ENCODE measurements at places on chromosomes 4 and X.

DNA sequence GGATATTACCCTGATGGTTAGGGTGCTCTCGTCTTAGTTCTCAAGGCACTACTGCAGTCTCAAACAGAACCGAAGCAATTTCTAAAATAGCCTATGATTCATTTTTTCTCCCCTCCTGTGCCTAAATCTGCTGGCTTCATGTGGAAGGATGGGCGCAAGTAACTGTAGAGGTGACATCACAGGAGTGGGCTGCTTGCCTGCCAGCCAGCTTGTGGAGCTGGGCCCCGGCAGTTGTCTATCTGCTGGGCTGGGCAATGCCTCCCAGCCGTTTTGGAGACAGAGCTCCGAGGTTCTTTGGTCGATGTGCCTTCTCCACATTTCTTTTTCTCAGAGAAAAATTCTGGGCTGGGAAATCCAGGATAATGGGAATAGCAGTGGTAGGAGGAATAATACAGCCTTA, 34.3 kb upstream of the CITED1 start:
- DNase-seq: no peak

- DNase-seq: no peak
Measured at GRCh38 chr4:138716559-138717335, 298.8 kb upstream of the NOCT start.

GRCh38 chr4:85805891-85806290, 330.9 kb downstream of the ARHGAP24 start:
- DNase-seq: no peak

GRCh38 chr4:184757810-184758209, 23.9 kb upstream of the CENPU start:
- DNase-seq: no peak

DNA sequence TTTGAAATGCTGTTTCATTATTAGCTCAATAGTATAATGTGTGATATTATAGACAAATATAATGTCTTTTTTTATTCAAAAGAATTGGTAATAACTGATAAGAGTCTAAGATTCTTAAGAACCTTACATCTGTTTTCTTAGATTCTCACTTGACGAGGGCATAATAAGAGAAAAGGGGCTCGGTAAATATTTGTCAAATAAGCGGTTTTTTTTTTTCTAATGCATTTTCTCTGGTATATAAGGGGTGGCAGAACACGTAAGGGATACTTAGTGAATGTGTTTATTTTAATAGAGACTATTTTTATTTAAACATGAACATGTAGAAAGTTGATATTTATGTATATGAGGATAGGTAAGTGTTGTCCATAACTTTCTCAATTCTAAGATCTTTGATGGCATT, 200.6 kb downstream of the RAPGEF2 start:
- no peak for DNase-seq

DNA sequence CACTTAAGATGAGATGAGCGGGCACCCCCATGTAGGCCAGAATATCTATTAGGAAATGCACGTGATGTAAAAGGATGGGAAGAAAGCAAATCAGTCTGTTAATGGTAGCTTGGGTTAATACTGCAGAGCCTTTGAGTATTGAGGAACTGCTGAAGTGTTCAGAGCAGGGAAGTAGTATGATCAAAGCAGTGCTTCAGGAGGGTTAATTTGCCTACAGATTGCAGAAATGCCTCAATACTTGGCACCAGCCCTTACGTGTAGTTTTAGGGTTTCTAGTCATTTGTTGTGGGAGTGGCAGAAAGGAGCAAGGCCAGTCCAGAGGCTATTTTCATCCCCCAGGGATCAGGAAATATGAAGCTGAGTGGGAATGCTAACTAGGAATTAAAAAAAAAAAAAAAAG, 19.7 kb downstream of the ZFX start:
- no peak for DNase-seq

DNA sequence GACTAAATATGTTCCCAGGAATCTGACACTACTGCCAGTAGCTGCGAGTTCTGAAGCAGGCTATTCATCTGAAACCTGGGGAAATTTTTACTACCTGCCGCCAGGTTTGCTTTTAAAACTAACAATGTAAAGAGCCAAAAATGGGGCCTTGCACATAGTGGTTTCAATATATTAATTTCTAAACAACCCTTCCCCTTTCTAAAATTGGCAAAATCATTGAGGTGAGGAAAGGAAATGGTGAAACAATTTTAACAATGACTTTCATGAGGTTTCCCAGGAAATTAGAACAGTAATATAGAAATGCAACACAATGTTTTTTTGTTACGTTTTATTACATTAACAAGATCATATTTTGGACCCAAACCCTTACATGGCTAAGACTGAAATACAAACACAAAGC, 21.3 kb downstream of the FANCB start:
- no peak for DNase-seq

DNA sequence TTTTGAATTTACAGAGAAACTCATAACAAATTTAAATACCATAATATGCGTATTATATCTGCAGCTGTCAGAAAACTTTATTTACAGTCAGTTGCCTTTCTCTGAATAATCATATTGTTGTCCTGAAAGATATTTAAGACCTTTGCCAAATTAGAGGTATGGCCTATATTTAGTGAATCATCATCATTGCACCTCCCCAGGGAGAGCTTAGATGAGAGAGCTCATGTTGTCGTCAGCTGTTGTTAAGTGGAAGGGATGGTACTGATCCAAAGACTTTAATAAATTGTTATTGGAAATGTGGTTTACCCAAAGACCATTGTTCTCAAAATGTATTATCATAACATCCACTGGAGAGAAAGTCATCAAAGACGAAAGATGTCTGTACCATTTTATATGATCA, 128.6 kb downstream of the HTR2C start:
- no peak for DNase-seq

- DNase-seq: no peak
Measured at GRCh38 chr4:79863333-79863732, 209.7 kb downstream of the ANTXR2 start.

DNA sequence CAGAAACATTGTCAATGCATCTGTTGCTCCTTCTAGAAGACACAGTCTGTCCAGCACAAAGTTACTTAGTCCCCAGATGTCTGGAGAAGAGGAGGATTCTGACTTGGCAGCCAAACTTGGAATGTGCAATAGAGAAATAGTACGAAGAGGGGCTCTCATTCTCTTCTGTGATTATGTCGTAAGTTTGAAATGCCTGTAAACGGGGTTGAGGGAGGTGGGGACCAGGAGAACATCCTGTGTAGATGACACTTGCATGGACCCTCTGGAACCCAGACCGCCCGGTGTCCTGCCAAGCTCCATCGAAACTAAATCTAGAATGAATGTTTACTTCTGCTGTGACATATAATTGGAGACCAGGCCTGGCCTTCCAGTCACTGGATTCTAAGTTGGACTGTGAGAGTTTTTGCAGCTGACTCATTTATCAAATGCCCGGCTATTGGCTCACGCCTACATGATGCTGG, 45.0 kb upstream of the MSANTD1 start:
- no peak for DNase-seq

- DNase-seq: no peak
Measured at GRCh38 chrX:88612870-88613329, 134.1 kb upstream of the CPXCR1 start.

- no peak for DNase-seq
Measured at GRCh38 chr4:3268395-3269104, 19.6 kb downstream of the MSANTD1 start.

DNA sequence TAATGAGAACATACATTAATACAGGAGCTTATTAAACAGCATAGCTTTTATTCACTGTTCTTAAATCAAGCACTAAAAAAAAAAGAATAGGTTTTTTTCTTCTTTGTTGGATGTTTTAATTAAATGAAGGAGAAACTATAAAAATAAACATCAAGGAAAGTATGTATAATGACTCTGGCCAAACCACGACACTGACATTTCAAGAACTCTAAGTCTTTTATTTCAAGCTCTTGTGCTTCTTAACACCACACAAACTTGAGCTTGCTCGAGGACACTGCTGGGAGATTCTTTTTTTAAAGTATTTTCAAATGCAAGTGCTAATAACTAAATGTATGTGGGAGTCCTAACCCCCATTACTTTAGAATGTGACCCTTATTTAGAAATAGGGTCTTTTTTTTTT, 204.9 kb upstream of the PPARGC1A start:
- no peak for DNase-seq

DNA sequence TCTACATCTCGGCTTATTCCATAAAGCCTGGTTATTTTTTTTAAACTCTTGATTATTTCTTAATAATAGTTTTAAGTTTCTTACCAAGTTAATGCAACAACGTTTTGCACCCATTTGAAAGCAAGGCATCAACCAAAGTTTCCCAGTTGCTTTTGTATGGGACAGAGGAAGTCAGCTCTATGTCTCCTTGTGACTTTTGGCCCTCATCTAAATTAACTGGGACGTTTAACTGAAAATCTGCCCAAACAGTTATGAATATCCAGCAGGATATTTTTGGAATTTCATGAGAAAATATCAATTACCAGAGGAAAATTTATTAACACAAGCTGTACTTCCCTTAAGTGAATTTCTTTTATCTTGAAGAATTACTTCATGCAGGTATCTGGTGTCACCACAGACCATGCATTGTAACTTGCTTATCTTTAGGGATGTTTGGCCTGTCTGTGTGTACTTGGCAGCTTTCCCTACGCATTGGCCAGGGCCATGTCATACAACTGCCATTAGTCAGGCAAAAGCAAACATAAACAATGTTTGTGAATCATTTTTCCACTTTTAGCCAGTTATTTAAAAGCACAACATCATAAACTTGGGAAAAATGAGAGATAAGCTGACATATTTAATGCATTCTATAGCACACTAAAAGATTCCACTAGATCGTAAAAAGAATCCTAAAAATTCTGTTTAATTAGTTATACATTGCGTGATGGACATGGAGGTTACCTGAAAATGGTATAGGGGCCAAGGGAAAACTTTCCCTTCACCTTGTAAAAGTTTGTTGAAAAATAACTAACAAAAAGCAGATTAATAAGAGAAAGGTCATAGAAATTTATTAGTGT, 101.4 kb upstream of the PDE5A start:
- DNase-seq: no peak

- no peak for DNase-seq
Measured at GRCh38 chr4:83112231-83112630, 2.3 kb downstream of the PLAC8 start.

- DNase-seq: no peak
Measured at GRCh38 chrX:78333521-78333920, 6.1 kb upstream of the CYSLTR1 start.

DNA sequence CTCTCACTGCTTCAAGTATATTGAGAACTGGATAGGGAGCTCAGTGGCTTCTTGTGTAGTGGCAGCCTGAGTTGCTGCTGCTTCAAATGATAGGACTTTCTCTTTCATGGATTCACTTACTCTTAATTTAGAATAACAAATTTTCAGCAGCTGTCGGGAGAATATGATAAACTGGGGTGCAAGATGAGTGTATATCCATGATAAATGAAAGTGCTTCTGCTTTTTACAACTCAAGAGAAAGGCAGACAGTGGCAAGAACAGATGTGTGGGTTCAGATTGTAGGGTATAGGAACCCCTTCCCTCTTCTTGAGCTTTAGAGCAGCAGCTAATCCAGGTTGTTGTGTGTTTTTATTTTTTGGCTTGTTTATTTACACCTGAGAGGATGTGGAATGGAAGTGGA, 1.0 kb downstream of the SH3BGRL start:
- DNase-seq: no peak
